ENCODE measurements at places on chromosomes 12 and 14.
A peak's percentile ranks its signal among the peaks of the same experiment; 100 is the strongest.

GRCh38 chr14:95679998-95680735, 6.1 kb upstream of the TCL1B start:
- peak; percentile 27 for DNase-seq

DNA sequence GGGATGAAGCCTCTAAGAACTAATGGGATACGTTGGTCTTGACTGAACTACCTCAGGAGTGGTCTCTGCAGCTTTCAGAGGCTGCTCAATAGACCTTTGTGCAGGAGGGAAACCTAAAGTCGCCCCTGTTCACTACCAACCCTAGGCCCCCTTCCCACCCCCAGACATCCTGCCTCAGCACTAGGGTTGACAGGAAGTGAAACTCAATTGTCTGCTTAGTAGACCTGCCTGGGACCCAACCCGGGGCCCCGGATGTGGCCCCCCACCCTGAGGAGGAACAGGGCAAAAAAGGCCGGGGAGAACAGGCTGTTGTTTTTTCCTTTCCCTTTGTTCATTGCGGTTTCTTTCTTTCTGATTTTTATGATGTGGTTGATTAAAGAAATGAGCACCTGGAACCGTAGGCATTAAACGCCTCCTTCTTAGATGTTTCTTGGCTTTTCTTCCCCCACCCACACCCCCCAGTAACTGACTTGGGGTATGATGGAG, 1.6 kb upstream of the DGKA start:
- no peak for DNase-seq

GRCh38 chr12:92034858-92035401, 110.7 kb downstream of the BTG1 start:
- DNase-seq: peak; percentile 70

GRCh38 chr14:64467566-64467965, 2.3 kb downstream of the AKAP5 start:
- DNase-seq: no peak

DNA sequence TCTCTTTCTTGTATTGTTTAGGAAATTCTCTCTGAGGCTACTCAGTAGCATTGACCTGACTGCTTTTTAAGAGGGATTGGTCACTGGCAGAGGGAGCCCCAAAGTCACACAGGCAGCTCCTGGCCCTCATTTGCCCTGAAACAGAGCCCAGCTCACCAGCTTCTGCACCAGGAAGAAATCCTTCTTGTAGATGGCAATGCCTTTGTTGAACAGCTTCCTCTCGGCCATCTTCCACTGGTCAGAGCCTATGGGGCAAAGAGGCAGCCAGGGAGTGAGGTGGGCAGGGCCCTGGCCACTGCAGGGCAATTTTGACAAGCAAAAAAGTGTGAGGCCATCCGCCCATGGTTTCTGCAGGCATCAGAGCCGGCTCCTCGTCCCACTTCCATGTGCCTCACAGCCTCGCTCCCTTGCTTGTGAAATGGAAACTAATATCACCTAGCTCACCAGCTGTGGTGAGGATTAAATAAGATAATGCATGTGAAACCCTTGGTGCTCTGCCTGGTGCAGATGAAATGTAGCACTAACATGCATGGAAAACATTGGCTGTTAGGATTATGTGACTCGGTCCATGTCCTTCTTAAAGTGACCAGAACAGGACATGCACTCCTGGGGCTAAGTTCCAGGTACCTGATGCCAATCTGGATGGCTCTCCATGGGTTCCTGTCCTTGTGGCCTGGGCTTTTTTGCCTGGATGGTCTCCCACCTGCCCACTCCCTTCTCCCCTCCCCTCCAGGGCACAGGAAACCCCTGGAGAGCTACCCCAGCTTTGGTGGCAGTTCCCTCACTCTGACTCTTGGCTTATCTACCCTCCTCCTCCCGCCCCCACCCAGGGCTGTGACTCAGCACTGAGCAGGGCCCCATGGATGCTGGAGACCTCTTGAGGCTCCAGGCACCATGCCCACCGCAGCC, 11.2 kb upstream of the PNMA1 start:
- DNase-seq: no peak

- no peak for DNase-seq
Measured at GRCh38 chr12:15323480-15323879, 1.2 kb downstream of the PTPRO start.

GRCh38 chr14:90720832-90721231, 95.4 kb downstream of the TTC7B start:
- no peak for DNase-seq

DNA sequence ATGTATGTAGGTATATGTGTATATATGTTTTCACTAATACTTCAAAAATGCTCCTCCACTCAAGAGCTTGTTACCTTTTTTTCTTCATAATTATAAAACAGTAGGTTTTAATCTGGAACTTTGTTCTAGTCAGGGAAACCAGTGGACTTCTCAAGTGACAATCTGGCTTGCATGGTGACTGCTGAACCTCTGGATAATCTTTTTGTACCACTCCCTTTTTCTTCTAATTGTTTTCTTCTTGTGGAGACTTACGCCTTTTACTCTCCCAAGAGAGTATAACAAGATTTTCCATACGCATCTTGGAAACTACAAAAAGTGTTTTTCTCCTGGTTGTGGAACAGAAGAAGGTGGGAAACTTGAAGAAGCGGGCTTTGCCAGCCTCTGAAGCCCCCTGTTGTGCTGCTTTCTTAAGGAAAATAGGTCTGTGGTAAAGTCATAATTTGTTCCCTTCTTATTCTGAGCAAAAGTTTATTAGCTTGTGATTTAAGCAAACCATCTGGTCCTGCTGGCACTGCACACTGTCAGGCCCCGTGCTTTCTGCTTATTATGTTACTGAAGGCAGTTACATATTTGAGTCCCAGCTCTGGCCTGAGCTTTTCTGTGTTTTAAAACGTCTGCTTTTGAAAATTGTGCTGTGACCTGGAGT, 291.8 kb downstream of the ERC1 start:
- DNase-seq: no peak

- no peak for DNase-seq
Measured at GRCh38 chr12:106248846-106249371, 1.1 kb upstream of the CKAP4 start.

DNA sequence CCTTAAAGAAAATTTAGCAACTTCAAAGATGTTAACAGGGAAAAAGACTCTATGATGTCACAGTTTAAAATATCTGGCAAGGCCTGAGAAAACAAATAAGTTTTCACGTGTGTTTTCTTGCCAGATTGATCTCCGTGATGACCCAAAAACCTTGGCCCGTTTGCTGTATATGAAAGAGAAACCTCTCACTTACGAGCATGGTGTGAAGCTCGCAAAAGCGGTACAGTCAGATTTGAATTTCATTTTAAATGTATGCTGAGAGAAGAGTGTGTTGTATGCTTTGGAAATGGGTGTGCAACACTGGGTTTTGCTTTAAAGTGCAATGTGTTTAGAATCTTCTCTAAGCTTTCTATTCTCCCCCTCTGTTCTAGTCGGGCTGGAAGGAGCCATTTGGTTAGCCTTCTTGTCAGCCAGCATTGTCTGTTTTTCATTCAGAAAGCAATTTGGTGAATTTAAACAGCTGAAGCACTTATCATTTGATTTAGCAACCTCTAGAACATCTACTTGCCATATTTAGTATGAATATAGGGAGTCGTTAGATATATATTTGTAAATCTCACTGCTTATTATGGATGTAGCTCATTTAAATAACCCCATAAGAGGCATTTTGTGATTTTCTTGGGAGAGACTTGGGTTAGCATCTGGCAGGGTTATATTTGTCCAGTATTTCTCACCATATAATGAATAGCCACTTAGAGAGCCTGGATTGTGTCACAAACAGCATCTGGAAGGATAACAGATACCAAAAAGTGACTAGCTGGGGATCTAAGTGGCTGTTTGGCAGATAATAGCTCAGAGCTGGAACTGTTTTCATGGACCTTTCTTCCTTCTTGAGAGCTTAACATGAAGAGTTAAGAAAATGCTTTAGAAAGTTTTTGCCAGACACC, 35.5 kb downstream of the GPHB5 start:
- no peak for DNase-seq

- no peak for DNase-seq
Measured at GRCh38 chr14:61077951-61078720, 97.1 kb downstream of the SLC38A6 start.

DNA sequence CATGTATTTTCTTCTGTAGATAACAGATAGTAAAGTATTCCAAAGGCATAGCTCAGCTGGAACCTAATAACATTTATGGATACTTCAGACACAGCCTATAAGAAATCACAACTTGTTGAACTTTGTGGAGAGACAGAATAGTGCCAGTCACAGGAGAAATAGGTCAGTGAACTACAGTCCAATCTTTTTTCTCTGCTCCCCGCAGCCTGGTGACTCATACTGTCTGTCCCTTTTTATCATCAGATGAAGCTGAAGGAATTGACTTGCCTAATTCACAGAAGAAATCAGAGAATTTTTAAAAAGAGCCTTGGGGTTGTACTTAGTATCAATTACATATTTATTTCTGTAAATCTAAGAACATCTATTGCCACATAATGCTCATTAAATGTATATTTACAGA, 222.3 kb downstream of the ALG10 start:
- no peak for DNase-seq

GRCh38 chr12:72523754-72524153, 251.6 kb downstream of the TRHDE start:
- no peak for DNase-seq

DNA sequence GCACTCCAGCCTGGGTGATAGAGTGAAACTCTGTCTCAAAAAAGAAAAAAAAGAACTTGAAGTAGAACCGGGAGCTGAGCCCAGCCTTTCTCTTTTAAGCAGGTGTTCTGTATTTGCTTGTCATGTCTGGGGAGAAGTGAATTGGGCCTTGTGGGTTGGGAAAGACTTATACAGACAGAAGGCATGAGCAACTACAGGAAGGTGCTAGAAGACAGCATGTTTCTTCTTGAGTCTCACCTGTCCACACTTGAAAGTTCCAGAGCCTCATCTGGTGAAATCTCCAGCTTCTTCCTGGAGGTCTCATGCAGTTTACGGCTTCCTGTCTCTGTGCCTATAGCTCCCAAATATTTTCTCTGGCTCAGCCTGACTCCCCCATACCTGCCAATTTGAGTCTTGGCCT, 2.5 kb downstream of the PGAM5 start:
- no peak for DNase-seq

- DNase-seq: no peak
Measured at GRCh38 chr14:35783699-35784098, 25.4 kb downstream of the RALGAPA1 start.

DNA sequence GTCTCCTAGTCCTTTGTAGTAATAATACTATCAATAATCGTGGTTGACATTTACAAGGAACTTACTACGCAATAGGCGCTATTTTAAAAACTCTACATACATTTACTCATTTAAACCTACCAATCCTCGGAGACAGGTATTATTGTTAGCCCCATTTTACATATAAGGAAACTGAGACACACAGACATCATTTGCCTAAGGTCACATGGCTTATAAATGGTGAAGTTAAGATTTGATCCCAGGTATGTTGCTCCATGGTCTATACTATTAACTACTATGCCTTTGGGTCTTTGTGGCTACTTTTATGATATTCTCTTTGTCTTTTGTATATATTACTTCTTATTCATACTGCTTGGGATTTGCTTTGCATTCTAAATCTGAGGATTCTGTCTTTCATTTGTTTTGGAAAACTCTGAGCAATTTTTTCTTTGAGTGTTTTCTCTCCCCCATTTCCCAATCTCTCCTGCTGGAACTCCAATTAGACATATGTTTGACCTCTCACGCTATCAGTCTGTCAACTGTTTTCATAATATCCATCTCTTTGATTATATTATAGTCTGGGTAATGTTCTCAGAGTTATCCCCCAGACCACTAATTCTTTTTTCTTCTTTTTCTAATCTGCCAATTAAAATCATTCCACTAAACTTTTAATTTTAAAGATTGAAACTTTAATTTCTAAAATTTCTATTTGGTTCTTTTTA, 10.9 kb downstream of the NT5DC3 start:
- no peak for DNase-seq

- no peak for DNase-seq
Measured at GRCh38 chr14:20692116-20692751, 3.7 kb downstream of the ANG start.

DNA sequence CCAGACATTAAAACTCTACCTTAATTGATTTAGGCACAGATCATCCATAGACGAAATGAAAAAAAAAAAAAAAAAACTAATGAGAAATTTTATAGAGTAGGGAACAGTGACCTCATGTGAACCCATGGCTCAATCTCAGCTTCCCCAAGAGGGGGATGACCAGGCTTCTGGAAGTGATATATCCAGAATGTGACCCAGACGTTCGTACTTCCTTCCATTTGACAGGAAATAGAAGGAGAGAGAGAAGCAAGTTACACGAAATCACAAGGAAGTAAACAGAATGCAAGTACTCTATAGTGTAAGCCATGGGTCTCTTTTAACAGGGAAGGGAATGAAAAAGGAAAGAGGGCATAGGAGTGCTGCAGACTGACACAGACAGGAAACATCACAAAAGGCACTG, 10.1 kb downstream of the FOXN3 start:
- DNase-seq: no peak

DNA sequence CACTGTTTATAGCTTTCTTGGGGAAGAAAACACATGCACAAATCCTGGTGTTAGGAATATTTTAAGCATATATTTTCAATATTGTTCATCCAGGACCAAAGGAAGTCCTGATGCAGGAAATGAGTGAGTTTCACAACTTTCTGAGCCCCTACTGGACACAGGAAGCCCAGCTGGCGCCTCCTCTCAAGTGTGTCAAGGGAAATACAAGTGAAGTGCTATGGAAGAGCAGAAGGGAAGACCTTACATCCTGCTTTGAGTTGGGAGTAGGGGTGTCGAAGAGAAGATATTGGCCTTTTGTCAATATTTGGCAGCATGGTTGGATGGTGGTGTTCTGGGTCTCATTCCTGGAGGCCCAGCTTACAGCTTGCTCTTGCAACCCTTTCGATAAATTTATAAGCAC, 66.1 kb upstream of the ZDHHC17 start:
- DNase-seq: no peak

- DNase-seq: no peak
Measured at GRCh38 chr14:94008234-94008633, 11.1 kb downstream of the CCDC197 start.

DNA sequence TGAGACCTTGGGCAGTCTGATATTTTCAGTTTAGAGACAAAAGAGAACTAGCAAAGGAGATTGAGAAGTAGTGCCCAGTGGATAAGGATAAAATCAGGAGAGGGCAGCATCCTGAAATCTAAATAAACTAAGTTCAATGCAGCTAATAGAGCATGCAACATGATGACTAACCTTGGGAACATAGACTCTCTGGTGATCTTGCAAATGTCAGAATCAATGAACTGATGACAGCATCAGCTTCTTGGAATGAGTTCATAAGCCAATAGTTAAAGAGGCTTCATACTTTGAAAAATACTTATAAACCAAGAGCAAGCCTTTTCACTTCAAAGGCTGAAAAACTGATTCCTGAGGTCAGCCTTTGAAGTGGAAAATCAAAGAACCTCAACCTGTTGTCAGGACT, 8.2 kb downstream of the TAS2R19 start:
- DNase-seq: no peak

GRCh38 chr14:58785701-58786100, 147.9 kb downstream of the DACT1 start:
- no peak for DNase-seq

GRCh38 chr12:3224530-3224903, 147.3 kb downstream of the TSPAN9 start:
- DNase-seq: no peak
